ENCODE measurements at places on chromosomes 5 and 9.
A peak's percentile ranks its signal among the peaks of the same experiment; 100 is the strongest.

DNA sequence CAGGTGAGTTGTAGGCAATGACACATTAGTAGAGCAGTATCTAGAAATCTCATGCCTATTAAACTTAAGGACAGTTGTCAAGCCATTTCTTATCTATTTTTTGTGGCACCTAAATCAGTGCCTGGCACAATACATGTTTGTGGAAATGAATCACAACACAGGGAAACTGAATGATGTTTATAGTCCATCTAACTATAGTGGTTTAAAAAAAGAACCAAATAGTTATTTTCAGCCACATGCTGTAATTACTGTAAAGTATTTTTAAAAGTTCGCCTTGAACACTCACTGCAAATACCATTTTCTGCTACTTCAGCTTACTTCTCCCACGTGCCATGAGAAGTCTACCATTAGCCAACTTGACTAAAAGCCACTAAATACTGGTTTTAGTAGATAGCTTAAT, 21.9 kb downstream of the FNBP1 start:
- no peak for DNase-seq

DNA sequence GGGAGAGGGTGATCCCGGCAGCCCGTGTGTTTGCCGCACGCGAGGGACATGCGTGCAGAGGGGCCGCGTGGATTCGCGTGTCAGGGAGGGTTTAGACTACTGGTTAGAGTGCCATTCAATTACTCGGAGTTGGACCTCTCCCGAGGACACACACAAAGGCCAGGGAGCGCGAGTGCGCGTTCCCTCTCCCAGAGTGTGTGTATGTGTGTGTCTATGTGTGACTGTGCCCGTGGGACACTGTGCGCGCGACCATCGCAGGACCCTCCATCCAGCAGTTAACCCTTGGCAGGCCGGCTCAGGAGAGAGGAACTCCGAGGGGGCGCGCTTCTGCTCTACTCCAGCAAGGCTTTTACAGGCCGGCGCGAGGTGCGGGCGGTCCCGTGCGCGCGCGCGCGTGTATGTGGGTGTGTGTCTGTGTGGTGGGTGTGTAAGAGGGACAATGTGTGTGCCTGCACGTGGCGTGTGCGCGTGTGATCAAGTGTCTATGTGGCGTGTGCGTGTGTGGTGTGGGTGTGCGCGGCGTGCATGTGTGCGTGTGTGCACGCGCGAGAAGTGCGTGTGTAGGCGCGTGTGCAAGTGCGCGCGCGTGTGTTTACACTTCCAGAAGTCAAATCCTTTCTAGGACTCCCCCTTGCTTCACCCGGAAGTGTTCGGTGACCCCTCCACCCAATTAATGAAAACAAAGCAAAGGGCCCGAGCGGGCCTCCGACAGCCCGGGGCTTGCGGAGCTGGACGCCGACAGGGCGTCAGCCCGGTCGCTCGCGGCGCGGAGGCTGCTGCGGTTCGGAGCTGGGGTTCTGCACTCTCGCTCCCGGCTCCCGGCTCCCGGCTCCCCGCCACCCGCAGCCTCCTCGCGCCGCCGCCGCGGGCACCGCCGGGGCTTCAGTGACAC, 75.3 kb upstream of the TBCA start:
- DNase-seq, result no peak

GRCh38 chr9:126336736-126337325, 10.2 kb downstream of the MVB12B start:
- DNase-seq, result no peak

GRCh38 chr9:28960602-28961001, 1387.3 kb upstream of the C9orf72 start:
- DNase-seq, result no peak

DNA sequence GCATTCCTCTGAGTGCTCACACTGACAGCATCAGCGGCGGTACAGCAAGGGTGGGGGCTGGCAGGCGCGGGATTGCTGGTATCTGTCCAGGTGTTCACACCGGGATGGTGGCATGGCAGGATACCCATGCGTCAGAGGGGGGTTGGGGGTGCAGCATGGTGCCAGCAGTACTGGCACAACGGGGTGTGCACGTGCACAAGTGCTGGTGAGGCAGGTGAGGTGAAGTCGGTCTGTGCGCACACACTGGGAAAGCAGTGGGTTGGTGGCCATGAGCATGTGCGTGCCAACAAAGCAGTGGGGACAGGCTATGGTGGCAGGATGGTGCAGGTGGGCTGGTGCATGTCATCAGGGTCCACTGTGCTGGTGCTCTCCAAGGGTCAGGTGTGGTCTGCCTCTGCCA, 819.6 kb upstream of the EDIL3 start:
- DNase-seq, result no peak

- DNase-seq, result no peak
Observed at GRCh38 chr5:102561894-102562760, 63.3 kb upstream of the SLCO6A1 start.

DNA sequence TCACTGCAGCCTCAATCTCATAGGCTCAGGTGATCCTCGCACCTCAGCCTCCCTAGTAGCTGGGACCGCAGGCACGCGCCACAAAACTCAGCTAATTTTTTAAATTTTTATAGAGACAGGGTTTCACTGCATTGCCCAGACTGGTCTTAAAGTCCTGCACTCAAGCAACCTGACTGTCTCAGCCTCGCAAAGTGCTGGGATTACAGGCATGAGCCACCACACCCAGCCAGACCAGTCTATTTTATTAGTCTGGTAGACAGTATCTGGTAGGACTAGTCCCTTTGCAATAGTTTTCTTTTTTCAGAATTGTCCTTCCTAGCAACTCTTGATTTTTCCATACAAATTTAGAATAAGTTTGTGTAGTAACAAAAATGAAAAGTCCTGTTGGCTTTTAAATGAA, 14.1 kb upstream of the GPR150 start:
- no peak for DNase-seq

GRCh38 chr5:53902296-53902907, 342.0 kb downstream of the NDUFS4 start:
- no peak for DNase-seq

DNA sequence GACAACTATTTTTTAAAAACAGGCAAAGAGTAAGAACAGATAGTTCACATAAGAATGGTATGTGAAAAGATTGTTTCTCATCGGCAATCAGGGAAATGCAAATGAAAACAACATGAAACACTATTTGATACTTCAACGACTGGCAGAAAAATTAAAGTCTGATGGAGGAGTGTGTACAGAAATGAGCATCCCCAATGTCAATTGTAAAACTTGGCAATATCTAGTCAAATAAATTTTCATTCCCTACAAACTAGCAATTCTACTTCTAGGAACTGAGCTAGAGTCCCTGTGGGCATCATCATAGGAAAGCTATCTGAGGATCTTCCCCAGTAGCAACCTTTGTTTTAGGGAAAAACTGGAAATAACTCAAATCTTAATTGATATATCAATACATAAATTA, 29.0 kb upstream of the MAP3K1 start:
- no peak for DNase-seq

- DNase-seq, result no peak
Observed at GRCh38 chr5:6048746-6049145, 329.6 kb downstream of the MED10 start.

GRCh38 chr5:139263946-139264345, 29.6 kb upstream of the MATR3 start:
- DNase-seq, result no peak

GRCh38 chr9:82180711-82181110, 192.1 kb downstream of the SPATA31D1 start:
- DNase-seq, result peak; percentile 72

DNA sequence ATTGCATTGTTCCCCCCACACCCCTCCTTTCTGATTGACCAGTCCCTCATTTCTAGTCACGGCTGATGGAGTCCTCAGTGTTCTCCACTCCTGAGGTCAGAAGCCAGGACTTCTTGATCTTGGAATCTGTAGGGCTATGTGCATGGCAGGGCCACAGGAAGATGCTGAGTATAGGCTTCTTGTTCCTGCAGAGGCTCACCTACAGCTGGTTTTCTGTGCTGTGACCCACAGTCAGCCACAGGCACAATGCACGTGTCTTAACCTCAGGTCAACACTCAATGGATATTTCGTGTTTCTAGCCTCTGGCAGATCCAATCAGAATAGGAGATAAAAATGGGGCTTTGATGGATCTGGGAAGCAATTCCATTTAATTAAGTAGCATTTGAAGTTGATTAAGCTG, 14.3 kb upstream of the CXCL14 start:
- no peak for DNase-seq

GRCh38 chr9:113545068-113545467, 81.5 kb downstream of the RGS3 start:
- no peak for DNase-seq

DNA sequence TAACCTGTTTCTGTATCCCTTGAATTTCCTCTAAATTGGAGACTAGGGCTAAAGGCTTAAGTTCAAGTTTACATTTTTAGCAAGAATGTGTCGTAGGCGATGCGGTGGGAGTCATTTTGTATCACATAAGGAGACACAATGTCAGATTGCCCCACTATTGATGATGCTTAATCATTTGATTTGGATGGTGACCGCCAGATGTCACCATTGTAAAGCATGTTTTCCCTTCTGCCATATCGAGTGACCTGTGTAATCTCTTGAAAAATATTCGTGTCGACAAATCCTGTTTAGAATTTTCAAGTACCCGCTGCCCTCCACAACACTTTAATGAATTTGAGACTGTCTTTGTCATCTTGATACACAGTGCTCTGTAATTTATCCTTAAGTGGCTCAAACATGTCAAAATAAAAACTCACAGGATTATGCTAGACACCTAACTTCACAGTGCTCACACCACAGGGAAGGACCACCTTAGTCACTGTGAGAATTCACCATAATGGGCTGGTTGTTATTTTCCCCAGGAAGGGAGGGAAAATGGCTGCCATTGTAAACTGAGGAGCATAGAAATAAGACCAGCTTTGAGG, 34.5 kb upstream of the SLC46A2 start:
- peak; percentile 31 for DNase-seq

- no peak for DNase-seq
Observed at GRCh38 chr9:27977931-27978330, 404.6 kb upstream of the C9orf72 start.

GRCh38 chr5:175464074-175464941, 14.1 kb upstream of the SFXN1 start:
- DNase-seq, result peak; percentile 45

DNA sequence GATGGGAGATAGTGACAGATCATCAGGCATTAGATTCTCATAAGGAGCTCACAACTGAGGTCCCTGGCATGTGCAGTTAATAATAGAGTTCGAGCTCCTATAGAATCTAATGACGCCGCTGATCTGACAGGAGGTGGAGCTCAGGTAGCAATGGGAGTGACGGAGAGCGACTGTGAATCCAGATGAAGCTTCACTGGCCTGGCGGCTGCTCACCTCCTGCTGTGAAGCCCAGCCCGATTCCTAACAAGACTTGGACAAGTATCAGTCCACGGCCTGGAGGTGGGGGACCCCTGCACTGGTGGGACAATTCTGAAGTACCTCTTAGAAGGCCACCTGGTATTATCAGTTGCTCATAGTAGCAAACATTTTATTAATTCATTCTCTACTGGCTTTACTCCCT, 377.9 kb upstream of the ITGA1 start:
- no peak for DNase-seq

- DNase-seq, result no peak
Observed at GRCh38 chr5:180558232-180558631, 33.1 kb downstream of the SCGB3A1 start.

DNA sequence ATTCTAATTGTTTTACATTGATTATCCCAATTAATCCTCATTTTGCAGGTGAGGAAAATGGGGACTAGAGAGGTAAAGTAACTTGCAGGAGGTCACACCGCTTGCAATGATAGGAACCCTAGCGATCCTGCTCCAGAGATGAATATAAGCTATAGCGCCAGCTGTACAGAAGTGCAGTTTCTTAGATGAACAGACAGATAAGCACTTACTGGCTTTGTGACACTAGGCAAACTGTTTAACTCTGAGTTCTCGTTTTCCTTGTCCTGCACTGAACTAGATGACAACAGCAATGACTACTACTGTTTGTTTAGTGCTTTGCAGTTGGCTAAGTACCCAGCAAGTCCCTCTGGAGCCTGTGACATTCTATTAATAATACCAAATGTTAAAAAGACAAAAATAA, 11.1 kb downstream of the LHX6 start:
- DNase-seq, result peak; percentile 7

DNA sequence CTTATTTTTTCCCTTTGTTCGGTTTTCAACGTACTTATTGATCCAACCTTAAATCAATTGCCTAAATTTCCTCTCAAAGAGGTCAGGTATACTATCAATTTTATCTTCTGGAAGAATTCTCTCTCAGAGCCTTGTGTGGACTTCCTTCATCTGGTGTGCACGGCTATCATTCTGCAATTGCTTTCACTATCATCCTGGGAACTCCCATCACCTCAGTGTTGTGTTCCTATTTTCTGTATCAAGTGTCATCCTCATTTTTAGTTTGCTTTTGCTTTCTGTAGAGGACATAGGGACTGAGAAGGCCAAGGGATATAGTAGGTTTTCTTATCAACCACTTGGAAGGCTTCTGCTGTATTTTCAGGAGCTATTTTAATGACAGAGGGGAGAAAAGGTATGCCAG, 11.3 kb downstream of the STOM start:
- no peak for DNase-seq

DNA sequence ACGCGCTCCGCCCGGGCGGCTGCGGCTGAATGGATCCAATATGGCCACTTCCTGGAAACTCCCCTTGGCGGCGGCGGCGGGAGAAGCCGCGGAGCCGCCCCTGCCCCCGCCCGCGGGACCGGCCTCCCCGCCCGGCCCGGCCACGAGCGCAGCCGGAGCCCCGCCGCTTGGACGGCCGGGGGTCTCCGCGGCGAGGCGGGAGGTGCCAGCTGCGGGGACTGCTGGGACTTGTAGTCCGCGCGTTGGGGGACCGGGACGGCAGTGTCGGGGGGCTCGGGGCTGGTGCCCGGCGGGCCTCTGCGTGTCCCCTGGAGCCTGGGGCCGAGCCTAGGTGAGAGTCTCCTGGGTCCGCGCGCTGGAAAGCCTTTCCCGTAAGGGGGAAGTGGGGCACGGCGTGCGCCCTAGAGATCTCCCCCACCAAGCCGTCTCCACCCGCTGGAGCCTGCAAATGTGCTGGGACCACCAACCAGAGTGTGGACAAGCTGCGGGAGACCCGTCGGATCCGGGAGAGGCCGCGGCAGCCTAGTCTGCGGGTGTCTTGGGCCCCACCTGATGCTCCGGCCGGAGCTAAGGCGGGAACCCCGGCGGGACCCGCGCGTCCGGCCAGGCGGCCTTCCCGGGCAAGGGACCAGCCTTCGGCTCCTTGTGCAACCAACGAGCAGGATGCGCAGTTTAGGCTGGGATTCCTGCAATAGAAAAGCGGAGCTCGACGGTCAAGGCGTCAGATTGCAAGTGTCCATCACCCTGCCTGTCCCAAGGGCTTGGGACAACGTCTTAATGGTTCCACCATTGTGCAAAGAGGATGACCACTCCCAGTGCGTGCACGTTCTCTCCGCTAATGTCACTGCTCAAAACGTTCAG, at the start of gene SEPTIN8:
SEPTIN8 (minus strand) TSS at position 31 of the 861 bp plus-strand sequence. CDS start 102 bp downstream, outside the sequence.
- DNase-seq, result no peak

GRCh38 chr9:134594078-134594941, 47.3 kb upstream of the COL5A1 start:
- no peak for DNase-seq

Measured in DMS153 (cell line).